RWPE2 (cell line): ENCODE measurements at places on chromosomes 6 and 20.

GRCh38 chr6:91415031-91415605 lies 828.2 kb upstream of the MAP3K7 start:
- no peak for DNase-seq

DNA sequence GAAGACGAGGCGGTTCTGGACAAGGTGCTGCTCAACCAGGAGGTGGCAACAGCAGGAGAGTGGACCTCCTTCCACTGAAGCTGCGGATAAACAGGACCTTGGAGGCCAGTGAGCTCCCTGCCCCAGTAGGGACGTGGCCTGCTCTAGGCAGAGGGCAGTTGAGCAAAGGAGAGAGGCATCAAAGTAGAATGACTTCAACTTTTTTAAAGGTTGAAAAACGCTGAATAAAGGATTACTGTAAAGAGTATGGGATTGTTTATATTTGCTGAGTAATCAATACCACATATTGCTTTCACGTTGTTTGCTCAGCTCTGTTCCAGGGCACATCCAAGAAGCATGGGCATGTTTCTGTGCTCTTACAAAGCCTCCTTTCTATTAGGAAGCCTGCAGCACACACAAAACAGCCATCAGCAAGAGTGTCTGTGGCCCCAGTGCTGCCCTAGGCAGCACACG lies 48.1 kb downstream of the ERMARD start:
- DNase-seq = no peak

DNA sequence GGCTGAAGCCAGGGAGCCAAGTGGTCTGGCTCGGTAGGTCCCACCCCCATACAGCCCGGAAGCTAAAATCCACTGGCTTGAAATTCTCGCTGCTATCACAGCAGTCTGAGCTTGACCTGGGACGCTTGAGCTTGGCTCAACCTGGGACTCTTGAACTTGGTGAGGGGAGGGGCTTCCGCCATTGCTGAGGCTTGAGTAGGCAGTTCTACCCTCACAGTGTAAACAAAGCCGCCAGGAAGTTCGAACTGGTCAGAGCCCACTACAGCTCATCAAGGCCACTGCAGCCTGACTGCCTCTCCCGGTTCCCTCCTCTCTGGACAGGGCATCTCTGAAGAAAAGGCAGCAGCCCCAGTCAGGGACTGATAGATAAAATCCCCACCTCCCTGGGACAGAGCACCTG lies 1337.7 kb downstream of the HACE1 start:
- no peak for DNase-seq

DNA sequence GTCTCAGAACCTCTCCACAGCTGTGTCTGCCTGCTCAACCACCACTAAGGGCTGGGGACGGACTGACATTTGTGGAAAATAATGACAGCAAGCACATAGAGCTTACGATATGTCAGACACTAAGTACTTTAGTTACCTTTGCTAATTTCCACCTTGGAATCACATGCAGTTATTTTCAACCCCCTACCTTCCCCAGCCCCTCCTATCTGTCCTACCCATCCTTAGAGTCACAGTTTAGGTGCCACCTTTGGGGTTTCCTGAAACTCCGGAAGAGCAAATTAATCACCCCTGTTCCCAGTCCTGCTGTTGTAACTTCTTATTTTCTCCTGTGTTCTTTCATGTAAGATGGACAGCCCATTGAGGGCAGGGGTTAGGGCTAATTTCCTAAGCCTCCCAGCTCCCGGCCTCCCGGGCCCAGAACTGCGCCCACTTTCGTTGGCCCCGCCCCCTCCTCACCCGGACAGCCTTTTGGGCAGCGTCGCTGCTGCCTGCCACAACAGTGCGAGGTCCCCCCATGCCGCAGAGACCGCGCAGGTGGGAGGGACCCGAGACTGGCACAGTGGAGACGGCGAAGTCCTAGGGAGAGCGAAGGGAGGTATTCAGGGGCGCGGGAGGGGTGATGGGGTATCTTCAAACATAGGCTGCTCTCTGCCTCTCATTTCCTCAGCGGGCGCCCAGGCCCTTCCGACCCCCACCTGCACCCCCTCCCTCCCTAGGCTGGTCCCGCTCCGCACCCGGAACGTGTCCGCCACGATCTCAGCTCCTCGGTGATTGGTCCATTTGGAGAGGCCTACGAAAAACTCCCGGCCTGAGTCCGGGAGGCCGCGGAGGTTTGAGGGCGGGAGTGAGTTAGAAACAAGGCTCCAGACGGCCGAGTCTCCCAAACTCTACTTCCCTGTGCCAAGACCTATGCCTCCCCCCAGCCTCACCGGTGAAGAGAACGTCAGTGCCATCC lies 1.1 kb downstream of the DDAH2 start:
- no peak for DNase-seq

- DNase-seq = no peak
These were observed 227.4 kb downstream of the TMEM200A start for GRCh38 chr6:130593200-130593599.

DNA sequence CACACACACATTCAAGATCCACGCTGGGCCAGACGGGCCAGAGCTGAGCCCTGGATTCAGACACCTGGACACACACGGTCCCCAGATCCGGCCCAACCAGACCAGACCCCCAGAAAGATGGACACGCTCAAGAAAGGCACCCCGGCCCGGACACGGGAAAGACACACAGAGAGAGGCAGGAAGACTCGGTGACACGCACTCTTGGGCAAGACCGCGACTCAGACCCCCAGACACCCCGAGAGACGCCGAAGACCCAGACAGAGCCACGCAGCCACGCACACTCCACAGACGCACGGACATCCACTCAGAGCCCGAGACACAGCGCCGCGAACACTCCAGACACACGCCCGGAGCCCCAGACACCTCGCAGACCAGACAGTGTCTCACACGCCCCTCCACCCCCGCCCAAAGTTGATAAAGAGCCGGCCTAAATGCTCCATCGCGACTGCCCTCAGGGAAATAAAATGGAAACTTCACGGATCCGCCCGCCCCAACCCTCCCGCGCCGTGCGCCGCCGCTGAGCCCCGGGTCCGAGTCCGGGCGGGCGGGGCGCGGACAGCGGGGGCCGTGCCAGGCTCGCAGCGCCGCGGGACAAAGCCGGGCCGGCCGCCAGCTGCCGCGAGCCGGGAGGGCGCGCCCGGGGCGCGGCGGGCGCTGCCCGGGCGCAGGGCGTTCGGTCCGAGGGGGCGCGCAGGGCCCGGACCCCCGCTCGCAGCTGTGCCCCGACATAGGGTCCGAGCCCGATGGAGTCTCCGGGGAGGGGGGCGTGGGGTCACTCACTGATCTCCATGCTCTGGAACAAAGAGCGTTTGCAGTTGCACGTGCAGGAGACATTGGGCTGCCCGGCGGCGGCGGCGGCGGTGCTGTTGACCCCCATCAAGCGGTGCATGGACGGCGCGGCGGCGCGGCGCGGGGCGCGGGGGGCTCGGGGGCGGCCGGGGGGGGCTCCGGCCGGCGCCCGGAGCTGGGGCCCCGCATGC lies 831 bp downstream of the PMEPA1 start:
- no peak for DNase-seq

GRCh38 chr20:2663364-2663886 lies 591 bp downstream of the IDH3B start:
- no peak for DNase-seq

DNA sequence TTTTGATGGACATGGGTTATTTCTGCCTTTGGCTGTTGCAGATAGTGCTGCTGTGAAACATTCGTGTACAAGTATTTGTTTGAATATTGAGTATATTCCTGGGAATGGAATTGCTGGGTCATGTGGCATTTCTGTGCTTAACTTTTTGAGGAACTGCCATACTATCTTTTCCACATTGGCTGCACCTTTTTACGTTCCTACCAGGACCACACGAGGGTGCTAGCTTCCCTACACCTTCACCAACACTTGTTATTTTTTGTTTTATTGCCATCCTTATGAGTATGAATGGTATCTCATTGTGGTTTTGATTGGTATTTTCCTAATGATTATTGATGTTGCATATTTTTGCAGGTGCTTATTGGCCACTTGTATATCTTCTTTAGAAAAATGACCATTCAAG lies 47.8 kb upstream of the PLCG1 start:
- DNase-seq = no peak

DNA sequence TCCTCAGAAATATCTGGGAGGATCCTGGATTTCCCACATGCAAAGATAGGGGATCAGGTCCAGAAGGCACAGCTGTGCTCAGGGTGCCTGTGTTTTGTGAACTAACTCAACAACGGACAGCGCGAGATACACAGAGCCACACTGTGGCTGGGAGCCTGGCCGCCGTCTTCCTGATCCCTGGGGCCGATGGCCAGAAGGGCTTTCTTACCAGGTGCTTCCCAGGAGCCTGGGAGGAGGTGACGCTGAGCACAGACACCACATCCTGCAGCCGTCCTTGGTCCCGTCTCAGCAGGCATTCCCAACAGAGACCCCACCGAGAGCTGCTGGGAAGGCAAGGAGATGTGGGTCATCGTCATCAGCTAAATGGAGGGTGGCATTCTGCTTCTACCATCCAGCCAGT lies 144.6 kb upstream of the AFDN start:
- no peak for DNase-seq

DNA sequence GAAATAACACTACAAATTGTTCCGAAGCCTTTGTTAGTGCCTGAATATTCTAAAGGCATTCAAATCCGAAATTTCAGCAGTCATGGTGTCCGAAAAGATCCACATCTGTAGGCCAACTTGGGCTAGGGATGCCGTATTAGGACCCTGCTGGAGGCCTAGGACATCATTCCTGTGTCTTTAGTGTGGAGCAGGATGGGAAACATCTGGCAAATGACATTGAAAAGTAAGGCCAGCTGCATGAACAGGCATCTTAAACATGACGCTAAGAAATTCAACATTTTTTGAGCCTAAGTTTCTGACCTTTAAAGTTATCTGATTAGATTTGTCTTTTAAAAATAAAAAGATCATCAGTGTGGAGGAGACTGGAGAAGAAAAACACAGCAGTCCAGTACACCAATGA lies 91.3 kb downstream of the MYLK4 start:
- no peak for DNase-seq

DNA sequence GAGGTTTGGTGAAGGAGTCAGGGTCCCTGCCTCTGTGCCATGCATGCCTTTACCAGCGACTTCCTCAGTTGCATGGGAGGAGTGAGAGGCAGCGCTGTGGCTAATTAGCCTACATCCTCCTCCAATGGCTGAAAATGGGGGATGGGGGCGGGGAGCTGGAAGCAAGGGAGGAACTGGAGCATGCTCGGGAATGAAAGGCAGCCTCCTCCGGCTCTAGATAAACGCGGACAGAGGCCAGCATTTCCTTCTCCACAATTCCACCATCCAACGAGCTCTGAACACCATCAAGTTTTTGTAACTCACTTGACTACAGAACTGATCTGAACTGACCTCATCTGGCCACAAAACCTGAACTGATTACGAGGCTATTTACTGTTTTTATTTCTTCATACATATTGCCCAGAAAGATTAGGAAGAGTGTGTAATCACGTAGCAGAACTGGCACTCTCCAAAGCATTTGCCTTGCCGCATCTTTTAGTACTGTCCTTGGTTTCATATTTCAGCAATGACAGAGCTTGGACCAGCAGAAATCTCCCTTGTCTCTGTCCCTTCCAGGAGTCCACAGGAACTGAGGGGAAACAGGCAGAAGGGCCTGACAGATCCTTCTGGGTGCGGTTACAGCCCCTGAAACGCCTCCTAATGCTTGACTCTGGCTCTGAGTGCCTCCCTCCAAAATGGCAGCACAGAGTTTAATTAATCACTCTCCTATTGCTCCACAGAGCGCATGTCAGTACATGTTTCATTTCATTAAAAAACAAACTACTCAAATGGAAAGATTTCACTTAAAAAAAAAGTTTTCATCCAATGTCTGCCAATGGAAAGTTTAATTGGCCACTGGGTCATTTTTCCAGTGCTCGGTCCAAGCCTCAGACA lies 58.2 kb upstream of the TRAF3IP2 start:
- DNase-seq = no peak

- no peak for DNase-seq
These were observed 14.9 kb downstream of the MTFR2 start for GRCh38 chr6:136235233-136235564.

DNA sequence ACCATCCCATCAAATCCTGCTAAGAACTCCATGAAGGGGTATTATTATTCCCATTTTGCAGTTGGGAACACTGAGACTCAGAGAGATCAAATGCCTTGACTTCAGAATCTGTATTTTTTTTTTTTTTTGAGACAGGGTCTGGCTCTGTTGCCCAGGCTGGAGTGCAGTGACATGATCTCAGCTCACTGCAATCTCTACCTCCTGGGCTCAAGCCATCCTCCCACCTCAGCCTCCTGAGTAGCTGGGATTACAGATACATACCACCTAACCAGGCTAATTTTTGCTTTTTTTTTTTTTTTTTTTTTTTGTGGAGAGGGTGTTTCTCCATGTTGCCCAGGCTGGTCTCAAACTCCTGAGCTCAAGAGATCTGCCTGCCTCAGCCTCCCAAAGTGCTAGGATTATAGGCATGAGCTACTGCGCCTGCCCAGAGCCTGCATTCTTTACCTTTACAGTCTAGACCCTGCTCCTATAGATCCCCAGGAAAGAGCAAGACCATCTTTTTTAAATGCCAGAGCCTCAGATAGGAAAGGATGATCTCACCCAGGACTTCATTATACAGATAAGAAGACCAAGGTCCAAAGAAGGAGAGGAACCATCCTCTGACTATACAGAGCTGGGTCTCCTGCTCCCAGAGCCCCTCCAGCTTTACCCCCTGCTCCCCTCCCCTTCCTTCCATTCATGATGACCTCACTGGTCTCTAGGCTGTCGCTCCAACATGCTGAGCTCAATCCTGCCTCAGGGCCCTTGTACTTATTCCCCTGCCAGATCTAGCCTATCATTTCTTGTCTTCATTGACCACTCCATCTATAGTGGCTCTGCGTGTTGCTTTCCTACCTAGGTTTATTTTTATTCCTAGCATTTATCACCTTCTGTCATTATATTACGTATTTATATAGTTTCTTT lies 138.6 kb downstream of the CEBPB start:
- peak; percentile 29 for DNase-seq

DNA sequence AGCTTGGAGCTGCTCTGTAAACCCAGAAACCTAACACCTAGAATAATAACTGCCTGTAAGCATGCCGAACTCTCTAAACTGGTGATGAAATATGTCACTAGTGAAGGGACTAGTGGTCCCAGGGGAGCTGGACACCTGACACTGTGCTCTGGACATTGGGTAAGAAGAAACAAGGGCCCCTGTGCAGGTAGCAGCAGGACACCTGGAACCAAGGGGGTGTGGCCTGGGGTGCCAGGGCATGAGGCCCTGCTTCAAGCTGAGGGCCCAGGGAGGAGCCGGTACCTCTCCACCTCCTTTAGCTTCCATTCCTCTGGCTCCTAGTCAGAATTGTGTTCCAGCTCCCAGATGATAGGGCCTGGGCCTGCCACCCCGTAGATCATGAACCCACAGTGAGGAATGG lies 263.2 kb downstream of the OGFRL1 start:
- no peak for DNase-seq

DNA sequence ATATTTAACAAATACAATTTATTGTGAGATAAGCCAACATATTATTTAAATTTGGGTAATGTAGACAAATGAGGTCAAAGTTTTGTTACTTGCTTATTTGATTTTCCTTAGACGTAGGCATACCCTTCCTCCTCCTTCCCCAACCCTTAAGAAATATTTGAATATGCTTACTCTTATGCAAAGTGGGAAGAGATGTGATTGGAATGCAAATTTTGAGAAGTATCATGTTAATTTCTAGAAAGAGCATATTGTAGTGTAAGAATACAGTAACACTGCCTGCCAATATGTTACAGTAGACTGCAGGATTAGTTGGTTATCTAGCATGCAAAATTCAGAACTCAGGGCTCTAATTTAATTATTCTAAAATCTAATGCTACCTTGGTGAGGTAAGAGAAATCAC lies 32.9 kb downstream of the CRISP1 start:
- no peak for DNase-seq
